Pancreas (tissue), 10 donors: ENCODE measurements at places on chromosomes 6 and 20.

DNA sequence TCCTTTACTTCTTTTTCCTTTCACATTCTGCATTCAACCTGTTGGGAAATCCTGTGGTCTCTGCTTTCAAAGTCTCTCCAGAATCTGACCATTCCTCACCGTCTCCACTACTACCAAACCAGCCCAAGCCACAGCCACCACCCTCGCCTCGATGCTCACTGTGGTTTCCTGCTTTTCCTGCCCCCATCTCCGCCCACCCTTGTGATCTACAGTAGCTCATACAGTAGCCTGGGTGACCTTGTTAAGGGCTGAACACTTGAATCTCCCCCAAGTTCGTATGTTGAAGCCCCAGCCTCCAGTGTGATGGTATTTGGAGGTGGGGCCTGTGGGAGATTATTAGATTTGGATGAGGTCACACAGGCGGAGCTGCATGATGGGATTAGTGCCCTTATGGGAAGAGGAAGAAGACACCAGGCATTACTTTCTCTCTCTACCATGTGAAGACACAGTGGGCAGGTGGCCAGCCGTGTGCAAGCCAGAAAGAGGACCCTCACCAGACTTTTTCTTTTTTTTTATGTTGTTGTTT is 189.0 kb upstream of the UST start:
- no peak for DNase-seq

- peak; percentile 86 for DNase-seq
Measured at GRCh38 chr20:53869466-53870258, 200.7 kb downstream of the BCAS1 start.

DNA sequence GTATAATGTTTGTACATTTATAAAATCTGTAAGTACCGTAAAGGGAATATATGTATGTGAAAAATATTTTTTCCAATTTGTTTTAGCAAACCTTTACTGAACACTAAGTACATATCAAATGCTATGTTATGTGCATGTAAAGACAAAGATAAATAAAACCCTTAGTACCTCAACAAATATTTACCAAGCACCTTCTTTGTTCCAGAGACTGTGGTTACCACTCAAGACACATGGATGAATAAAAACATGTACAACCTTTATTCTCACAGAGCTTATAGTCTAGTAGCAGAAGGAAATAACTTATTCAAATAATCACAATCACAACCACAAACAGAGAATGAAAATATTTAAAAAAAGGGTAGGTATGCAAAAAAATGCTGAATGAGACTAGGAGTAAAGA is 17.5 kb downstream of the TMX4 start:
- DNase-seq = no peak

GRCh38 chr20:36587388-36588070 is 14.1 kb downstream of the TGIF2 start:
- no peak for DNase-seq

GRCh38 chr20:61437280-61438206 is 185.5 kb downstream of the CDH4 start:
- DNase-seq = no peak

DNA sequence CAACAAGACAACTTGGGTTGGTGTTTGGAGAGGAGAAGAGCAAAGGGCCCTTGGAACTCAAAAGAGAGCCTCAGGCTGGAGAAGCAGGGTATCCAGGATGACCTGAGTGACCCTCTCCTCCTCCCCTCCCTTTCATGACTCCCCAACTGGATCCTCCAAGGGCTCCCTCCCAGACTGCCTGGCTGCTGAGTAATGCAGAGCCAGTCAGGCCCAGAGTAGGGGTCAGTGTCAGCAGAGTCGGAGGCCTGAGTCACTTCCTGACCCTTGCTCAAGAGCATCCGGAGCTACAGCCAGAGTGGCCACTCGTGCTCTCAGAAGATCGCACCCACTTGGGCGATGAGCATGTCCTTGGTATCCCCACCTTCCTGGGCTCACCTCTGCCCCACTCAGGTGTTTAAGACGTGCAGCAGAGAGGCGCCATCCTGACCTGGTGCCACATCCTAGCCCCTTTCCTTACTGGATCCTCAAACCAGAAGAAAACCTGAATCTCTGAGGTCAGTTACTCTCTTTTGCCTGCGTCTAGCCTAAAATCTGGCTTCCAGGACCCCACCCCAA is 2.8 kb upstream of the MAPK13 start:
- DNase-seq = no peak
